ENCODE measurements at places on chromosomes 11 and 22.
A peak's percentile ranks its signal among the peaks of the same experiment; 100 is the strongest.

GRCh38 chr11:108732395-108732794 is 67.5 kb downstream of the DDX10 start:
- DNase-seq = no peak

- DNase-seq = no peak
Measured at GRCh38 chr22:37033605-37034430, 14.3 kb downstream of the MPST start.

DNA sequence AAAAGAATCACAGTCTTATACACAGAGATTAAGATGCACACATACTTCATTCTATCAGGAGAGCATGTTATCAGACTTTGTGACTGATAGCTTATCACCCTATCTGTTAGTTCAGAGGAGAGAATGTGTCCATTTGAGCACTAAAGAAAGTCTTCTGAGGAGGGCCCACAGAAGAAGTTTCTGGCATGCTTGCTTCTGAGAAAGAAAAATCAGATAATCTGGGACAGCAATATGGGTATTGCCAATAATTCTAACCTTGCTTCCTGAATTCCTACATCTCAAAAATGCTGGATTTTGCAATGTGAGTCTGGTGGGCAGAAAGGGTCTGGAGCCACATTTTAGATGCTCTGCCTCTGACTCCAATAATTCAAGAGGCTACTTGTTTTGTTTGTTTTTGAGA is 128.9 kb downstream of the RBFOX2 start:
- no peak for DNase-seq

DNA sequence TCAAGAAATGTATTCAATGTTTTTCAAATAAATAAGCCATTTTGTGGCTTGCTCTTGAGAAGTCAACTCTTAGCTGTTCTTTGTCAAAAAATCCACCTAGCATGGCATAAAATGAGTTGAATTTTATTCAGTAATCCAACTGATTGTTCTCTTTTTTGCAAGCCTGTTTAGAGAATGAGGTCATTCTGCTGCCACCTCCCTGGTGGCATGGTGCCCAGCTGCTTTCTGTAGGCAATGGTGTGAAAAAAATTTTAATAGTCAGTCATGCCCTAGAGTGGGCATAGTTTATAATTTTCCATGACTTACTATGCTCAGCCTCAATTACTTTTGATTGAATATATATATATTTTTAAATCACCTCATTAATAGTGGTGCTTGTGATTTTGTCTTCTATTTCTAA is 177.2 kb downstream of the INSC start:
- no peak for DNase-seq

- DNase-seq = peak; percentile 37
Measured at GRCh38 chr11:69134957-69135356, 20.8 kb upstream of the SMIM38 start.

DNA sequence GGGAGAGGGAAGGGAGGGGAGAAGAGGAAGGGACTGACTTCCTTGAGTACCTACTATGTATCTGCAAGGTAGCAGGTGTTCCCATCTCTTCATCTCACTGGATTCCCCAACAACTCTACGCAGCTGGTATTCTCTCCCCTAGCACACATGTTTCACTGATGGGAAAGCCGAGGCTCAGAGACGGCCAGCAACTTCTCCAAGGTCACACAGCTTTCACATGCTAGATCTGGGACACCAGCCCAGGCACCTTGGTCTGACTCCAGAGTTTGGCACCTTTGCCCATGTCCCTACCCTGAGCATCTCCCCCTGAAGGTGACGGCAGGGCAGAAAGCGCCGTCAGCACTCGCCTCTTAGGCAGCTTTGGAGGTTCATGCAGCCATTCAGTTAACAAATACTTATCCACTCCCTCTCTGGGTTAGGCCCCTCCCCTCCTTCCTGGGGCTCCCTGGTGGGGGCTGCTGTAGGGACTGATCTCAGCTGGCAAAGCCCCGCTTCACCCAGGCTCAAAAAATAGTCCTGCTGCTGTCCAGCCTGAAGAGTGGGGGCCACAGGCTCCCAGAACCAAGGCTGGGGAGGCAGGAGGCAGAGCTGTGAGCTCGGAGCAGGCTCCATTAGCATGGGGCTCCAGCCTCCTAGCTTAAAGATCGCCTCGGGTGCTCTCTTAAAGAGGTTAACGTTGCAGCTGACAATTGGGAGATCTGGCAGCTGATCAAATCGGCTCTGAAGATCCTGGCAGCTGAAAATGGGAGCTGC is 79.4 kb downstream of the IGLL1 start:
- peak; percentile 44 for DNase-seq

GRCh38 chr11:112539741-112540140 is 279.1 kb upstream of the PLET1 start:
- no peak for DNase-seq

DNA sequence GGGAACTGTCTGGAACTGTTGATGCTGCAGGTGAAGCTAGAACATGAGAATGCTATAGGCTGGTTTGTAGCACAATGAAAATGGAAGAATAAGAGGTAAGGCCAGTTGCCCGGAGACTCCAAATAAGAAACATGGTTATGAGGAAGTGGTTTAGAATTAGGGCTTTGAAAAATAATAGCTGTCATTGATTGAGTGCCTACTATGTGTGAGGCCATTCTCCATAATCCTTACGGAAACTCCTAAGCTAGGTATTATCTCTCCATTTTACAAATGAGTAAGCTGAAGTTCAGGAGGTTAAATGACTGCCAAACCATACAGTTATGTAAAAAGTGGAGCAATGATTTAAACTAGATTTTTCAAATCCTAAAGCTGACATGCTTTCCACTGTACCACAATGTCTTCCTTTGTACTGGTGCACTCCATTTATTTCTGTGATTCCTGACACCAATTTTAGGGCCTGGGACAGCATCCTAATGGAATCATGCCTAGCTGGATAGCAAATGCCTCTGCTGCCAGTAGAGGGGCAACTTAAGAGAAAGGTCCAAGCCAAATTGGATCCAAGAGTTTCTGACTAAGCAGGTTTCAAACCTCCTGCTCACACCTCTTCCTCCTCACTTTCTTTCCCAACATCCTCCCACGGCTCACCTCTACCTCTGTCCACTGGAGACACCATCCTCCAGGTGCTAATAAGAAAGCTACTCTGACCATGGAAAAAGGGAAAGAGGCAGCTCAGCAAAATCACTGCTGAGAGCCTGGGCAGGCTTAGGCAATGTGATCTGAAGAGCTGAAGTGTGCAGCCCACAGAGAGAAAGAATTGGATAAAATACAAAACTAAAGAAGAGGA is 46.9 kb upstream of the PICALM start:
- DNase-seq = no peak

DNA sequence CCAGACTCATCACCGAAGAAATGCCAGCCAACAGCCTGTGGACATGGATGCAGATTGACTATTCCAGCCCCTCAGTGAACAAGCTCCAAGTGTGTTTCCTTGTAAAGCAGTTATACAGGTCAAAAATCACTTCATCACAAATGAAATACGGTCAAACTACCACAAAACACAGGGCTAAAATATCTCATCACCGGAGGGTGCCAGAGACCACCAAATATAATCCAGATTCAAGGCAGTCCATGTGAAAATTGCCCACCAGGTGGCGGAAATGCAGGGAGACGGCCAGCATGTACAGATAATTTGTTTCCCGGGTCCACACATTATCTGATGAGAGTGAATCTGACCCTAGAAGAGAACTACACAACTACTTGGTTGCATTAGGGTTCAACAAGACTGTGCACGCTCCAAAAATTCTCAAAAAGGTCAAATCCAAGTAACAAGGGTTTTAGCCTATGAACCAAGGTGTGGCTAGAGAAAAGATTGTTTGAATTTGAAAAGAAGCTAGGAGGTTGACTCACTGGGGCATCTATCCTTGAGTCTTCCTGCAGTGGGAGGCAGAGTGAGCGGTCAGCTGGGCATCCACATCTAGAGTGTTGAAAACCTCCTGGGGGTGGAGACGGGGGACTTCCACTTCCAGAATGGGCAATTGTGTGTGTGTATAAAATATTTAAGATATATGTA is 71.7 kb downstream of the IGLL5 start:
- DNase-seq = no peak

DNA sequence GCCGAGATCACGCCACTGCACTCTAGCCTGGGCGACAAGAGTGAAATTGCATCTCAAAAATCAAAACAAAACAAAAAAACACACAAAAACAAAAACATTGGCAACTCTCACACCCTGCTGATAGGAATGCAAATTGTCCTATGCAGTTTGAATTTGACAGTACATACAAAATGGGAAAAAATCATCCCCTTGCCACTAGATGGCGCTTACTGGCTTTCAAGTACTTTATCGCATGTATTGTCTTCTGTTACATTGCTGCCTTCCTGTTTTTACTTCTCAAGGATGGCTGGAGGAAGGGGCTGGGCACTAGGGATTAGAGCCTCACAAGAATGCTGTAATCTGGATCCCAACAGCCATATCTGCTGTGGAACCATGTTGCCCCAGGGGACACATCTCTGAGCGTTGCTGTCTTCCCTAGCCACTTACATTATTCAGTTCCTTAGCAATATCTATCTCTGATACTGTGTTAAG is 59.4 kb upstream of the A4GALT start:
- DNase-seq = no peak

DNA sequence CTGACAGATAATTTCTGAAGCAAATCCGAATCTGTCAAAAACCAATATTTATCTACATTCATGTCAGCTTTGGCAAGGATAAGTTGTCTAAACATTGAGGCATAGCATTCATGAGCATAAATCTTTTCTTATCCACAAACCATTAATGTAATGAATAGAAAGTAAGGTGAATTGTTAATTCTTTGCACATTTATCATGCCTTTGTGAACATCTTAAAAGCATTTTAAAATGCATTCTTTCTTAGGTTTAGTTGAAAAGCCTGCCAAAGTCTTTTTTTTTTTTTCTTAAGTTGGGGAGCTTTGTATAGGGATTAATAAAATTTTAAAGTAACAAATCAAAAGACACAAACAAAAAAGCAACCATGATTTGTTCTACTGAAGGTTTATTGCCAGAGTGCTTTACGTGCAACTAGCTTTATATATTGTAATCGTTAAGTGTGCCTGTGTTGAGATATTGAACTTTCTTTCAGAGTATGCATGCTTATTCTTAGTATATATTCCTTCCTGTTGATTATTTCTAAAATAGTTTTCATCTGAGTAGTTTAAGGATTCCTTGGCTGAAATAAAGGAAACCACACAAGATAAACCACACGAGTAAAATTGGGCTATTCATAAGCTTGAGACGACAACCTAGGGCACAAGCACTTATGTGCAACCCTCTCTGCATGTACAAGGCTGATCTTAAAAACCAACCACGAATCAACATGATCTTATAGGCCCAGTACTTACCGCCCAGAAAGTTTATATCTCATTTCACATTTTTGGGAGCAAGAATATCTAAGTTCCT is 1110.9 kb upstream of the CNTN5 start:
- no peak for DNase-seq

GRCh38 chr11:102223859-102224258 is 93.4 kb upstream of the BIRC3 start:
- no peak for DNase-seq

DNA sequence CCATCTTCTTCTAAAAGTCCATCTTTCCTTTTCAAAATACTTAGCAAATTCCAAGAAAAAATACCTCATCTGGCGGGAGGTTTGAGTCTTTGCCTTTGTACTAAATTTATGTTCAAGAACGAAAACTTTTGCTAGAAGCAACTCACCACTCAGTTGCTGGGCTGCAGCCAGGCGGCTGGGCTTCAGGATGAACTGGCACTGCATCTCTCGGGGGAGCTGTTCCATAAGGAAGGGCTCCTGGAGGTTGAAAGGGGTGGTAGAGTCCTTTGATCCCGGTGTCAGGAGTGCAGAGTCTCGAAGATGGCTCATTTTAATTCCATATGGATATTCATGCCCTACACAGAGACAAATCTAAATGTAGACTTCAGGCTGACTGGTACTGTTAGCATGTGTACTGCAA is 105.8 kb downstream of the ARHGAP20 start:
- no peak for DNase-seq

DNA sequence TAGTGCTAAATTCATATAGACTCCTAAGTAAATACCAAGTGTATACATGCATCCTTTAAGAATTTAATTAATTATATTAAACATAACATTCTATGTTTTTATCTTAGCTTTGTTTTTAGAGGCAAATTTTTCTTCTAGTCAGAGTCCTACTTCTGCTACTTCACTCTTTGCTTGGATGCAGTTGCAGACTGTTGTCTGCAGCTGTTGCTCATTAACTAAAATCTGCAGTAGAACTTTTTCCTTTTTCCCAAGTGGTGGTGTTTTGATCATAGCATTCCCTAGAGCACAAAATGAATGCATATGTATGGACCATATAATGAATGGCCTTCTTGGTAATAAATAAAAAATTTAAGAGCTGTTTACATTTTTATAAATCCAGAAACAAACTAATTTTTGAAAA is 198.3 kb downstream of the CASP12 start:
- no peak for DNase-seq

GRCh38 chr11:65215441-65216076 is 33.8 kb downstream of the CAPN1 start:
- DNase-seq = no peak

DNA sequence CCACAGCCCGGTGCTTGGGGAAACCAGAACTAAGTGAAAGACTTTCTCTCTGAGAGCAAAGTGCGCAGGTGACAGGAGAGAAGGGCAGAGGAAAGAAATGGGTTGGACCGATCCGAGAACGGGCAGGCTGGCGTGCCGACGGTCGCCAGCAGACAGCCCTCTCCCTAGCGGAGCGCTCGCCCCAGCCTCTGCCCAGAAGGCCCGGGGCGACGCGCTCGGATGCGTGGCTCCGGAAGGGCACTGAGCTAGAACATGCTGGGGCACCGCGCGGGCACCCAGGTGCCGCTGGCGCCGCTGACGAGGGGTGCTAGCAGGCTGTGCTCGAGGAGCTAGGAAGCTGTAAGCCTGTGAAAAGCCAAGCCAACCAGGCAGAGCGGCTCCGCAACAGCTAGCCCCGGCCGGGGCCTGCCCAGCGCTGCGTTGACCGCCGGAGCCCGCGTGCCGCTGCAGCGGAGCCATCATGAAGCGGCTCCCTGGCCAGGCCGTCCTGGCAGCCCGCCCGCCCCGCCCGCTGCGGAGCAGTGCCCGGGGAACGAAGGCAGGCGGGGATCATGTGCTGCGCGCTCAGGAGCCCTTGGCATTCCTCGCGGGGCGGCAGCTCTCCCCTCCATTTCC is 22.1 kb upstream of the RRAS2 start:
- DNase-seq = peak; percentile 90

Measured in upper lobe of right lung (tissue), 1 donor.